ENCODE measurements at places on chromosomes 4 and X.

DNA sequence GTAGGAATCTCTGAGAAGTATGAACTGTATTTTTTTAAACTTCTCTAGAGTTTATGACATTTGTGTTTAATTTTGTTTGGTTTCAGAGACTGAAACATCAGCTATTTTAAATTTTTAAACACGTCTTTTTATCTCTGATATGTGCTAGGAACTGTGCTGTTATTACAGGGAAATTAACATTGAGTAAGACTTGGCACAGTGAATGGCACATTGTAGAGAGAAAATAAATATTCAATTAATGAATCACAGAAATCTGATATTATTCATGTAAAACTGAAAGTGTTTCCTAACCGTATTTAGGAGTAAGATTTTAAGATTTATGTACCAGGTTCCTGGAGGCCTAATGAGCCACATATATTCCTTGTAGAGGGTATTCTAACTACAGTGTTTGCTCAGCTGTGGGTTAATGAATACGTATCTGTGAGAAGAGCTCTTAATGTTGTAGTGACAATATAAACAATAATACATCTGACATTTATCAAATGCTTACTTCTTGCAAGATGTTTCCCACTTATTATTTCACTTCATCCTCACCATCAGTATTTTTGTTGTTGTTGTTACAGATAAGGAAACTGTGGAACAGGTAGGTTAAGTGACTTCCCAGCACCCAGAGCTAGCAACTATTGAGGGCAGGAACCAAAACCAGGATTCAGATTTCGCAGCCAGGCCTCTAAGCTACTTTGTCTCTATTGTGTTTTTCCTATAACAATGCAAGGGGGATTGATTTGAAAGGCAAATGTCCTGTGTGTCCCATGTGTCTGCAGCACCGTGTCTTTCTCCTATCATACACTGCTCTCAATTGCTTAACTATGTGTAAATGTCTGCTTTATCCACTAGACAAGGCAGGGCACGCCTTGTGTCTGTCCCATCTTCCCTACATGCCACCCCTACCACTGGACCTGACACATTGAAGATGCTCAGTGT lies 121.1 kb upstream of the FAM9C start:
- DNase-seq = no peak

GRCh38 chr4:8590546-8590880 lies 2.1 kb upstream of the CPZ start:
- DNase-seq = no peak

- no peak for DNase-seq
These were observed 104.2 kb downstream of the PAPSS1 start for GRCh38 chr4:107615809-107616208.

DNA sequence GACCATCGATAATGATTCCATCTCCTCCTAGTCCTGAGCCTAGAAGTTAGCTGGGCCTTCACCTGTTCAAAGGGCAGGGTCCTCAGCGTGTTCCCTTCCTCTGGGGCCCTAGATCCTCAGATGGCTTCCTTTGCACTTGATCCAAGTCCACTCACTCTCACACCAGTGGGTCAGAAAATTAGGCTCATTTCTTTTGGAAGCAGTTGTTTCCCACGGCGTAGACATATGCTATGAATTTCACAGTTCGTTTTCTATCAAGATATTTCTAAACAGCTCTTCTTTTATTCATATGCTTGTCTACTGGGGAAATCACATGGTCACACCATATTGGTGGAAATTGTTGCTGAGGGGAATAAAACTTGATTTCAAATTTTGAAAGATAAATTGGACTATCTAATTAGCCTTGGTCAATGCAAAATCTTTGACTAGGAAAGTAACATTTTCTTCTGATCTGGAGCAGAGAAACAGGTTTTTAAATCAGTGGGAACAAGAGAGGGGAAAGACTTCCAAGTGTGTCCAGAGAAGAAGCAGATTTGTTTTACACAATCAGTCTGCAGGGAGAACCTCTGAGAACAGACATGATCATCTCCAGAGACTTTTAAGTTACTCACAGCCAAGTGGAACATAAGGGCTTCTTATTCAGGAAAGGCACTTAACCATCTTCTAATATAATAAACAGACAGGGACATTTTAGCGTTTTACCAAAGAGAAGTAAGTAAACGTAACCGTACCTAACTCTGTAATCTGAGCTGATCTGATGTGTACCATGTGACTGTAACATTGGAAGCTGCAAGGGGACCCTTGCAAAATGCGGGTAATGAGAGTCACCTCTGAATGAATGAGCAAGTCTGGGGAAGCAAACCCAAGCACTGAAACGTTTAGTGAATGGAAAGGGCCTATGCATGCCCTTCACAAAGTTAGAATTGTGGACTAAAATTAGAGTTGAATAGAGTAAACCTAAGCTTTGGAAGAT lies 455.7 kb upstream of the FAT1 start:
- no peak for DNase-seq

DNA sequence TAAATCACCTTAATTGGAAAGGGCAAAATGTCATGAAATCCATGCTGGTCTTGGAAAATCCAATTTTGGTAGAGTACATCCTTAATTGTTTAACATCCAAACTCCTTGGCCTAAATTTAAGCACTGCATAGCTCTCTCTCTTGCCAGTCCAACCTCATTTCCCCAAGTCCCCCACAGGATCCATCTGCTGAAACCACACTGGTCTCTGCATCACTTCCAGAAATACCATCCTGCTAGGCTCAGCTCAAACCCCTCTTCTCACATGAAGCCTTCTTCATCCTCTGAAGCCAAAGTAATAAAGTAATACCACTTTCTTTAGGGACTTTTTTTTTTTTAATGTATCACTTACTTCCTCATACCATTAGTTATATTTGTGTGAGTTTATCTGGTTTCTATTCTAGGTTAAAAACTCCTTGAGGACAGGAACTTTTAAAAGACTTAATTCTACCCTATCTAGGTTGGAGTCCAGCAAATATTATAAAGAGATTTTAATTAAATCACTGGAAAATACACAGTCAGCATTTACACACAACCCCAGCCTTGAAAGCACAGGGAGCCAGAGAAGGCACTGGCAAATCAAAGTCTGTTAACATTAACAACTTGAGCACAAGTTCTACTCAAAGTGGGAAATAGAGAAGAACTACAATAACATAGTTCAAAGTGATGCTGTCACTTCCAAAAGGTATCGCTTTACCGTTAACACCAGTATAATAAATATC lies 16.7 kb upstream of the KLF3 start:
- no peak for DNase-seq

DNA sequence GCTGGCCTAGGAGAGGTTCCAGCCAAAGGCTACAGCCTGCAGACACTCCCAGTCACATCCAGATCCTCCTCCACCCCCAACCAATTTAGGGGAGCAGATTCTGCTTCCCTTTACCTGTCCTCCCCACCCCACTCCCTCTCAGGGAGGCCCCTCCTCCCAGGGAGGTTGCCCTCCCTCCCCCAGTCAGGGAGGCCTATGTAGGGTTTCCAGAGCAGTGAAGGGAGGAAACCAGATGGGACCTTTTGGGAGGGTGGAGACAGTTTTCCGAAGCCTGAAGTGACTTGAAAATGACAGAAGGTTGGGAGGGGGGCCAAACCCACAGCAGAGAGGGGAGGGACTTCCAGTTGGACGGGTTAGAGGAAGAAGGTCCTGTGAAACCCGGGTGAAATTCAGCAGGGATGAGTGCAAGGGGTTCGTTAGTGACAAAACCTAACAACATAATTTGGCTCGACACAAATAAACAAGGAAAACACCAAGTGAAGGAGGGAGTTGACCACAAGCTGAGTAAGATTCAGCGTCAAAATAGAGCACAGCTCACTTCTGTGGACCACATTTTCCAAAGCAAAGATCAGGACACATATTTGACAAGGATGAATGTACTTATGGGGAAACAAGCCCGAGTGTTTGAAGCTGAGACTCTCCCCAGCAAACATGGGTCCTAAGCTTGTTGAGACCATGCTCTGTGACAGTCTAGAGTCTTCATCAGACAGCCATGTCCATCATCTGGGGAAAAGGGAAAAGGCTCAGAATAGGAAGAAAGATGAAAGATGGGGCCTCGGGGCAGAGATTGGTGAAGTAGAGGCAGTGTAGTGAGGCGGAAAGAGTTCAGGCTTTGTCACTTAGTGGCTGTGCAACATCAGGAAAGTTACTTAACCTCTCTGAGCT lies 46.4 kb downstream of the PRPS1 start:
- peak; percentile 78 for DNase-seq

- DNase-seq = no peak
These were observed 50.4 kb upstream of the PAGE5 start for GRCh38 chrX:55169782-55170181.

DNA sequence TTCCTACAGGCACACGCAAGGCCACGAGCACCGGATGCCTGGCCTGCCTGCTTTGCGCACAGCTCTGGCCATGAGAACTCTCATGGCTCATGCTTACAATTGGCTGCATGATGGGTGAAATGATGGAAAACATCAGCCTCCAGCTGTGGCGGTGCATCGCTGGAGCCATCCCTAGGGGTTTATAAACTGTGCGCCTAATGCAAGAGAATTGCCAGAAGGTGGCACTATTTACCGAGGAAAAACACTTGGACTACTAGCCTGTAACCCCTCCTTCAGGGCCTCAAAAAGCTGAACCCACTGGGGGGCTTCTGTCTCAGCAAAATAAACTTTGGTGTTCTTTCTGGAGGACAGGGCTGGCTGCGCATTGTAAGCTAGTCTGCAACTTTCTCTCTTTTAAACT lies 51.9 kb downstream of the PHKA2 start:
- DNase-seq = no peak

GRCh38 chr4:18077808-18078207 lies 56.3 kb upstream of the LCORL start:
- DNase-seq = no peak

- no peak for DNase-seq
These were observed 935.0 kb upstream of the INTU start for GRCh38 chr4:126697748-126698147.

DNA sequence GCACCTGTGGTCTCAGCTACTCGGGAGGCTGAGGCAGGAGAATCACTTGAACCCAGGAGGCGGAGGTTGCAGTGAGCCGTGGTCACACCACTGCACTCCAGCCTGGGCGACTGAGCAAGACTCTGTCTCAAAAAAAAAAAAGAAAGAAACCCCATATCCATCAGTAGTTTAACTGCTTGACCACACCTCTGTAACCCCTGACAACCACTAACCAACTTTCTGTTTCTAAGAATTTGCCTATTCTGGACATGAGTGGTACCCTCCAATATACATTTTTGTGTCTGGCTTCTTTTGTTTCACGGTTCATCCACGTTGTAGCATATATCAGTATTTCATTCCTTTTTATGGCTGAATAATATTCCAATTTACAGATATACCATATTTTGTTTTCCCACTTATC lies 9.1 kb downstream of the PPAT start:
- DNase-seq = no peak

DNA sequence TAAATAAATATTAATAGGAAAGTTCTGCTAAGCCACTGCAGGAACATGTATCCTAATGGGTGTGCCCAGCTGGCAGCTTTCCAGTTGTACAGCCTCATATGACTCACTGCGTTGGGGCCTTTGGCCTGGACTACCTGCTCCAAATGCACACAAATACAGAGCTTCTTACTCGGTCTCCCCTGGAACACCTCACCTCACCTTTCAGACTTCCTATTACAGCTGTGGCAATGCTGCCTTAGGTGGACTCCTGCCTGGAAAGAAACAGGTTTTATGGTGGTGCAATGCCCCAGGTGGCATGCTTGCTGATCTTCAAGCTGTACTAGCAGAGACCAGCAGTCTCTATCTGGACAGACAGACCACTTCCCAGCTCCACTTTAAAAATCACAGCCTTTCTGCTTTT lies 85.7 kb upstream of the EXOC1L start:
- DNase-seq = no peak

- no peak for DNase-seq
These were observed 556.1 kb downstream of the IL1RAPL1 start for GRCh38 chrX:29143356-29143755.

DNA sequence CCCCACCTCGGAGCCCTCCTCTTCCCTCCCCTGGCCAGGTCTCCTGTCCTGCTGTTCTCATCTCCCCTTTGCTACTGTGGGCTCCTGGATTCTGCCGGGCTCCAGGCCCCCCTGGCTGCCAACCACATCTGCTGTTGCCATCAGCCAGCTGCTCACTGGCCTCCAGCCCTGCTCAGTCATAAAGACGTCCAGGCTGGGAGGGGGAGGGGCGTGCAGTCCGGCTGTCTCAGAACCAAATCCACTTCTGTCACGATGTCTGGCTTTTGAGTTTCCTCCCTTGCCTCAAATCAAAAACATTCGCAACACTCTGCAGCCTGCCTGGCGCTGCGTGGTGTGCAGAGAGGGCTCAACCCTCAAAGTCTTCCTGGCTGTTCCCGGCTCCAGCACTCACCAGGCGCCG lies 7.1 kb downstream of the RASL11B start:
- no peak for DNase-seq

DNA sequence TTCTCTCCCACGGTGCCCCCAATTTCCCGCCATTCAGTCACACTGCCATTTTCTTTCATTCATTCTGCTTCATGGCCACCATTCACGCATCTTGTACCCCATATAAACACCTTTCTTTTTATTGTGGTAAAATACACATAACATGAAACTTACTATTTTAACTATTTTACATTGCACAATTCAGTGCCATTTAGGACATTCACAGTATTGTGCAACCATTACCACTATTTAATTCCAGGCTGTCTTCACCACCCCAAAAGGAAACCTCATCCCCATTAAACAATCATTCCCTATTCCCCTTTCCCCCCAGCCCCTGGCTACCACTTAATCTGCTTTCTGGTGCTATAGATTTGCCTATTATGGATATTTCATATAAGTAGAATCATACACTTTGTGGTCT lies 15.9 kb downstream of the SPACA5 start:
- no peak for DNase-seq

GRCh38 chr4:176508780-176509331 lies 189.1 kb downstream of the SPCS3 start:
- no peak for DNase-seq

DNA sequence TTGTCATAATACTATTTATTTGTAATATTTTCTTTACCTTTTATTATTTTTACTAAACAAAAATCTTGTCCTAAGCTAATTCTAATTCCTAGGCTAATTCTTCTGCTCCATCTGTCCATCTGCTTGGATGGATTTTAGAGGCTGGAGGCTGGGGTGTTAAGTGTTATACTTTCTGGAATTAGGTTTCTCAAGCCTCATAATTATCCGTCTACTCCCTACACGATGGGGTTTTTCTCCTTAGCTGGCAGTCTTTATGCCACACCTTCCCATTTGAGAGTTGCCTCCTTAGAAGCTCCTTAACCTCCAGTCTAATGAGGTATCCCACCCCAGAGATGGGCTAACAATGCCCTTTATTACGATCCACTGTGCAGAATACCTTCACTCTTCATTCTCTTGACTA lies 37.6 kb upstream of the LGI2 start:
- DNase-seq = no peak

DNA sequence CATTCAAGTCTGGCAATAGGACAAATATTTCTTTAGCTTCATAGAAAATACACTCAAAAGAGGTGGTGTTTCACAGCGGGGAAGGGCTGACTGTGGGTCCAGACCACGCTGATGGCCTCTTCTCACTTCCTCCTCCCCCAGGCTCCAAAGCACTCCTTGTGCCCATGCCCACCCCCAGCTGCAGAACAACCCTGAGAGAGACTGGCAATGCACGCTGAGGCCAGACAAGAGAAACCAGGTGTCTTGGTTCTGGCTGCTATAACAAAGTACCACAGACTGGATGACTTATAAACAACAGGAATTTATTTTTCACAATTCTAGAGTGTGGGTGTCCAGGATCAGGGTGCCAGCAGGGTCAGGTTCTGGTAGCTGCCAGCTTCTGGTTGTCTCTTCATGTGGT lies 386.1 kb downstream of the FBXW7 start:
- no peak for DNase-seq
